NCI-H2029 treated with DMSO at 0.1 percent for 48 hours (cell line): ENCODE measurements at places on chromosomes 12 and 14.
A peak's percentile ranks its signal among the peaks of the same experiment; 100 is the strongest.

- DNase-seq = no peak
These were observed 64.0 kb upstream of the LTA4H start for GRCh38 chr12:96099421-96099820.

DNA sequence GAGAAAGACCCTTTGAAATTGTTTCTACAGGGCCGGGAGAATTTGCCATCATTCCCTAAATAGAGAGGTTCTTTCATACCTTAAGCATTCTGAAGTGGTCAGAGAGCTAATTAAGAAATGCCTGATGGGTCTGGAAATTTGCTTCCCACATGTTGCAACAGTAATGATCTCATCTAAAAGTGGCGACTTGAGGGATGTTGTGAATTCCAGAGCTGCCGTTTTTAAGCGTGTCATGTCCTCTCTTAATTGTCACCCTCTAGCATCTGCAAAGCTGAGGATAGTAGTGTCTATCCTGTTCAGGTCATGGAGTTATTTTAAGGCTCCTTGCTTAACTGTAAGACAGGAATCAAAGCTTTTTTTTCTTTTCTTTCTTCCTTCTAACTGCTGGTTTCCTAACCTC is 60.4 kb downstream of the FOS start:
- DNase-seq = no peak

DNA sequence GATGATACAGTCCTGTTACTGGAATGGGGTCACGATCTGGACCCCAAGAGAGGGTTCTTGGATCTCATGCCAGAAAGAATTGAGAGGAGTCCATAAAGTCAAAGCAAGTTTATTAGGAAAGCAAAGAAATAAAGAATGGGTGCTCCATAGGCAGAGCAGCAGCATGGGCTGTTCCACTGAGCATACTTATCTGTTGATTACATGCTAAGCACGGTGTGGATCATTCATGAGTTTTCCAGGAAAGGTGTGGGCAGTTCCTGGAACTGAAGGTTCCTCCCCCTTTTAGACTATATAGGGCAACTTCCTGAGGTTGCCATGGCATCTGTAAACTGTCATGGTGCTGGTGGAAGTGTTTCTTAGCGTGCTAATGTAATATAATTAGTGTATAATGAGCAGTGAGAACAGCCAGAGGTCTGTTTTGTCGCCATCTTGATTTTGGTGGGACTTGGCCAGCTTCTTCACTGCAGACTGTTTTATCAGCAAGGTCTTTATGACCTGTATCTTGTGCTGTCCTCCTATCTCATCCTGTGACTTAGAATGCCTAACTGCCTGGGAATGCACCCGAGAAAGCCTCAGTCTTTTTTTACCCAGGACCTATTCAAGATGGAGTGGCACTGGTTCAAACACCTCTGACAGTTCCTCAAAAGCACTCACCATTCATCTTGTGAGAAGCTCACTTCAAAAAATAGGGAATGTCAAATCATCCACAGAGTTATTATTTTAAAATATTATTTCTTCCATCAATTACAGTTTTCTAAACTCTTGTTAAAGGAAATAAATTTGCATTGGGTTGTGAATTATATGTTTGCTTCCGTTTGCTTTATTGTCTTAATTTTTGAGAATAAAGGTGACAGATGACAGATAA is 1358.8 kb upstream of the TMEM132C start:
- DNase-seq = no peak

DNA sequence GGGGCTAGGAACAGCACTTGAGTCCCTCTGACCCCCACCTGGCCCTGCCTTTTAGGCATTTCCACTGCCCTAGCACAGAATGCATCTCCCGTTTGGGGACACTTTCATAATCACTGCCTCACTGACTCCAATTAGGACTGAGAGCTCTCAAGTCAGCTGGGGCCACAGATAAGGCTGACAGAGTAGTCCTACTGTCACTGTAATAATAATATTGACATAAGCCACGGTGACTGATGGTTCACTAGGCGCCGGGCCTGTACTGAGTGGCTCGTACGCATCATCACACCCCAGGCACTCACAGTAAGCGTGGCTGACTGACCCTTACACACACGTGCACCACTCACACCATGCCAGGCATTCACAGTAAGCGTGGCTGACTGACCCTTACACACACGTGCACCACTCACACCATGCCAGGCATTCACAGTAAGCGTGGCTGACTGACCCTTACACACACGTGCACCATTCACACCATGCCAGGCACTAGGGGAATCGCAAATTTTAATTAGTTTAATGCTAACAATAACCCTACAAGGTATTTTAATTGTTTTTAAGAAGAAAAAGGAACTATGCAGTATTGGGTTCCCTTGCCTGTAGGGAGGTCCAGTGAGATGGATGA is 87.7 kb downstream of the CHGA start:
- peak; percentile 21 for DNase-seq

DNA sequence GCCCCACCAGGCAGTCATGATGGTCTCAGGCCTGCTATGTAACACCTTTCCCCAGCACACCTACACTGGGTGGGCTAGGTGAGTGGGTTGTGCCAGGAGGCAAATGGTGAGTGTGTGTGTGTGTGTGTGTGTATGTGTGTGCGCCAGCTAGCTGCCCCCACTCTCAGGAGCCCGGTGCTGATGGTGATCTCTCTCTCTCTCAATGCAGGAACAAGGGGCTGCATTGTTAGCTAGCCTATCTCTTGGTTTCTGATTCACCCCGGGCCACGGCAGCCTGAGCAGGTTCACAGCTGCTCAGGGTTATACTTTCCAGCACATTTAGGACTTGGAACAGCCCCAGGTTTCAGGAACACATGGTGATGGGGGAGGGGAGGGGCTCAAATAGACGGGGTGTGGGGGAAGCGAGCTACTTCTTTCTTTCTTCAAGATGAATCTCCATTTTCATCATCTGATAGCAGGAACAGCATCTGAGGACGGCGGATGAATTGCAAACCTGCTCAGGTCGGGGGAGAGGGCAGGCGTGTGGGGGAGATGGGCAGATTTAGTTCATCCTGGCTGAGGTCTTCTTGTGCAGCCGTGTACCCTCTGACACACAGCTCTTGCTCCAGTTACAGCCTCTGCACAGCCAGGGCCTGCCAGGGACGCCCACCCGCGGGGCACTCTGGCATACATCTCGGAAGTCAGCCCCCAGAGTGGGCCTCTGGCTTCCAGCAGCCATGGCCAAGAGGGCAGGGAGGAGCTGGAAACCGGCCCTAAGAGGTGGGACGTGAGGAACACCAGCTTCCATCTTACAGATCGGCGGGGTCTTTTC is 137.6 kb downstream of the ZFP36L1 start:
- no peak for DNase-seq

DNA sequence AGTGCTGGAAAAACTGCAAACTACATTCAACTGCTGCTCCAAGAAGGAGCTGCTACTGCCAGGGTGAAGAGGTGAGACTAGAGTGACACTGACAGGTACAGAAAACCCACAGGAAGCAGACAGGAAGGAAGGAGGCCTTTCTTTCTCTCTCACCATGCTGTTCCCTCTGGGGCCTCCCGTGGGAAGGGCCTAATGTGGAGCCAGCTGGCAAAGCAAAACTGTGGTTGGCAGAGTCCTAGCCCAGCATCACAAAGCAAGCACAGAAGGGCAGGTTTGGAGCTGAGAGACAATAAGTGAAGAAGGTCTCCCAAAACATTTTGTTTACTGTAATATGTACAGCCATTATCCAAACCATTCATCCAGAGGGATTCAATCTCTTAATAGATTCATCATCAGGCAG is 122.5 kb upstream of the MAX start:
- DNase-seq = no peak

DNA sequence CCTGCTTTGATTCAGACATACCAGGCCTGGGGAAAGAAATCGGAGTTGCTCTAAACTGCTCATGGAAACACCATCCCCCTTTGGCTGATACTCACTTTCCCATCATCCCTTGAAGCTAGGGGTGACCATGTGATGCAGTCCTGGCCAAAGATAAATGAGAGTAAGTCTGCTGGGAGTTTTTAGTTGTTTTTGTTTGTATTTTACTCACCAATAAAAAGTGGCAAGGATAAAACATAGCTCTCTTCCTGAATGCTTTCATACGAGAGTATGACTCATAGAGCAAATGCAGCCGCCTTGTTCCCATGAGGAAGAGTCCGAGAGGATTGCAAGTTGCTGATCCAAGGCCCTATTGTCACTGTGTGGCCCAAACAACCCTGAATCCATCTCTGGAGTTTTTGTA is 126.4 kb upstream of the TMEM132C start:
- DNase-seq = no peak
